ENCODE measurements at places on chromosomes 4 and X. TPM values are rescaled to one million over a fixed set of nuclear protein-coding genes. Genes with fewer than 3 reads are reported as not detected.

GRCh38 chr4:122865425-122865824 is 38.8 kb downstream of the FGF2 start:
- H3K4me3 ChIP-seq, result no peak overlapping the region
- H3K4me1 ChIP-seq, result peaks cover 18% of the 10 kb centered on the region
- H3K27ac ChIP-seq, result no peak overlapping the region
- peaks cover 9% of the 10 kb centered on the region for H3K36me3 ChIP-seq

The FRMD7 gene
- not detected for total RNA-seq

GRCh38 chr4:188869581-188869980 is 730.3 kb downstream of the TRIML1 start:
- no peaks in the 10 kb centered on the region for H3K36me3 ChIP-seq
- no peaks in the 10 kb centered on the region for H3K27me3 ChIP-seq
- no peak for DNase-seq
- no peak overlapping the region for H3K4me3 ChIP-seq

GRCh38 chr4:153154007-153154975 is 50.0 kb upstream of the TRIM2 start:
- no peak for DNase-seq
- peaks cover 85% of the 10 kb centered on the region for H3K27me3 ChIP-seq

DNA sequence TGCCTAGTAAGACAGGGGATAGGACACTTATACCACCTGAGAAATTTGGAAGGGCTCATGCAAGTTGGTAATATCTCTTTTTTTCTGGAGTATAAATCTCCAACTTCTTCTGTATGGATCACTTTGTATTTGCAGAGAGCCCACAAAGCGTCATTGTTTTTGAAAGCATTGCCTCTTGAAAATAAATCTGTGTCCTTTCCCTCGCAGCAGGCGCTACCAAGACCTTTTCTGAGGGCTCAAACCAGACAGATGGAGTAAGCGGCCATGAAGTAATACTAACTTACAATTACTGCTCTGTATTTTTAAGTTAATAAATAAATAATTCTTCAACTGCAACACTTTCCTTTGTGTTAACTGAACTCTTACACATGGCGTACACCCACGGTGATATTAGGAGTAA is 56.0 kb upstream of the FBXW7 start:
- H3K27me3 ChIP-seq, result peaks cover 9% of the 10 kb centered on the region
- no peak overlapping the region for H3K27ac ChIP-seq
- no peak for DNase-seq
- H3K4me1 ChIP-seq, result peaks cover 14% of the 10 kb centered on the region

The ZNF157 gene
- total RNA-seq, result 1.4 TPM

- no peak overlapping the region for H3K4me3 ChIP-seq
- H3K36me3 ChIP-seq, result no peaks in the 10 kb centered on the region
- DNase-seq, result no peak
- no peak overlapping the region for H3K27ac ChIP-seq
- no peaks in the 10 kb centered on the region for H3K4me1 ChIP-seq
Measured at GRCh38 chrX:13110433-13111324, 66.3 kb upstream of the FAM9C start.

The LYAR gene
- 49.0 TPM for total RNA-seq

The RBM41 gene
- total RNA-seq, result 16.6 TPM

DNA sequence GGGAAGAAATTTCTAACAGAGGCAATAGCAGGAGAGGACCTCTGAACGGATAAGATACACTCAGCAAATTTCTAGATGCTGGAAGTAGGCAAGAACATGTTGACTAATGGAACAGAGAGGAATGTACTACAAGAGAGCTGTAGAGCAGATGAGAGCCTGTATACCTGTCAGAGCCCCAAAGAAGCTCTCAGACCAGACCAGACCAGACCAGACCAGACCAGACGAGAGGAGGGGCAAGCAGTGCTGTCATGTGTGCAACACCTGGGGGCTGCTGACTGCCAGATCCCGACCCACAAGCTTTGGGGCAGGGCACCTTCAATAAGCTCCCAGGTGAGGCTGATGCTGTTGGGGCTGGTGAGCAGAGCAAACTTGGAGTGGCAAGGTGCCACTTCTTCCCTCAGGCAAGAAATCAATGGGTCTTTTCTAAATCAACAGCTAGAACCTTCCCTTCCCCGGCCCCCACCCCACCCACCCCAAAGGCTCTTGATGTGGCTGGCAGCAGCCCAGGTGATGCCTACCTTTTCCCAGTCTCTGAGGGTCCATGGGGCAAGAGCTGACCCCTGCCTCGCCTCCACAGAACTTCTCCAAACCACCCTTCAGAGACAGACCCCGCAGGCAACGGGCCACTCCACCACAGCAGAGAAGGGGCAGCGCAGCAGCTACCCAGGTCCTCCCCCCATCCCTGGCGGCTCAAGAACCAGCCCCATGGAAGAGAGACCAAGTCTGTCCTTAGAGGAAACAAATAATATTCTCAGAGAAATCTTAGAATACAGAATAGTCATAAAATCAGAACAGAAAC is 32.7 kb downstream of the MECP2 start:
- no peak overlapping the region for H3K4me3 ChIP-seq
- no peak for DNase-seq

DNA sequence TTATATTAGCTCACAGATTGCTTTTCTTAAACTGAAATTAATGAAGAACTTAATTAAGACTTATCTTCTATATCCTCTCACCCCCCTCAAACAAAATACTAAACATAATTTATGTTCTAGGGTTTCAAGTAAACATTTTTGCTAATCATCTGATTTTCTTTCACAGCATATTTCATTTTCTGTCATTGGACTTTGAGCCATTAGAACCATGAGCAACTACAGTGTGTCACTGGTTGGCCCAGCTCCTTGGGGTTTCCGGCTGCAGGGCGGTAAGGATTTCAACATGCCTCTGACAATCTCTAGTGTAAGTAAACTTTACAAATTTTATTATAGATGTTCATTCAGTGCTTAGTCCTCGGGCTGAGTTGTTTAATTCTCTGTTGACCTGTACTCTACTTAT is 3.3 kb downstream of the PDLIM5 start:
- peaks cover 54% of the 10 kb centered on the region for H3K4me1 ChIP-seq
- no peaks in the 10 kb centered on the region for H3K36me3 ChIP-seq
- peak overlapping the region; percentile 4 for H3K4me3 ChIP-seq
- no peak overlapping the region for H3K27ac ChIP-seq
- DNase-seq, result no peak

The MTTP gene
- total RNA-seq, result 1.1 TPM

The EOLA2 gene
- 11.2 TPM for total RNA-seq

- H3K27ac ChIP-seq, result no peak overlapping the region
- H3K36me3 ChIP-seq, result no peaks in the 10 kb centered on the region
- H3K4me1 ChIP-seq, result peaks cover 12% of the 10 kb centered on the region
- H3K27me3 ChIP-seq, result no peaks in the 10 kb centered on the region
Measured at GRCh38 chr4:123452616-123453015, 56.0 kb downstream of the SPRY1 start.

The RHOXF2B gene
- total RNA-seq, result not detected

DNA sequence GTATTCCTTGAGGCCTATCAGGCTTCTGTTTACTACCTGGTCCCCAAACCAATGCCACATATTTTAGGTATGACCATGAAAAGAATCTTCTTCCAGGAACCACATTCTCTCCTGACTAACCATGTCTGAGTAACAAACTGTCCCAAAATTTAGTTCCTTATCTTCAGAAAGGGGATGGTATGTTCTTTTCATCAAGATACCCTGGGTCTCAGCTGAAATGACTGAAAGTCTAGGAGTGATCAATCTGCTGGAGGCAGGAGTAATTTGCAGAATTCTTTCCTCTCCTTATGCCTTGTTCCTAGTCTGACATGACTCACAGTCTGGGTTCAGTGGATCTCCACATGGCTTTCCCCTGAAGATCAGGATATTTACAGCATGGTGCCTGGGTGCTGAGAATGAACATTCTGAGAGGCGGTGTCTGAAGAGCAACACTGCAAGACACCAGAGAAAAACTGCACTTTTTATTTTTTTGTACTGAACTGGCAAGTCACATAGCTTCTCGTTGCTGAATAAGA is 665.5 kb downstream of the TLL1 start:
- H3K36me3 ChIP-seq, result no peaks in the 10 kb centered on the region
- H3K4me1 ChIP-seq, result no peaks in the 10 kb centered on the region
- no peak for DNase-seq
- H3K27ac ChIP-seq, result no peak overlapping the region
- no peaks in the 10 kb centered on the region for H3K27me3 ChIP-seq

The SYP gene
- 0.07 TPM for total RNA-seq

DNA sequence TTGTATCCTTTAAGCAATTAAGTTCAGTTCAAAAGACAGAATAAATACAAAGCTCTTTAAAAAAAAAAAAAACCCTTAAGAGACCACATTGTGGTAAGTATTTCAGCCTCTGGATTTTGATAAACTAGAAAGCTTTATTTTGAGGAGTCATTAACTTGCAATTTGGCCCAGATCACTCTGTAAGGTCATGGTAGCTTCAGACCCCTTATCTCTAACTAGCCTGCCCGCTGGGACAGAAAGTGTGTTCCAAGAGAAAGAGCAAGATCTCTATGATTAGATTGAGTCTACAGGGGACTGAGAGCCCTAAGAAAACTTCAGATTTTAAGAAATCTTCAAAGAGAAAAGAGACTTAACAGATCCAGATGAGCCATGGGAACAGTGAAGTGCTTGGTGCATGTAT is 45.6 kb downstream of the GALNT7 start:
- H3K27me3 ChIP-seq, result no peaks in the 10 kb centered on the region
- H3K4me1 ChIP-seq, result peaks cover 26% of the 10 kb centered on the region
- no peak overlapping the region for H3K27ac ChIP-seq

The TMEM144 gene
- 2.0 TPM for total RNA-seq

DNA sequence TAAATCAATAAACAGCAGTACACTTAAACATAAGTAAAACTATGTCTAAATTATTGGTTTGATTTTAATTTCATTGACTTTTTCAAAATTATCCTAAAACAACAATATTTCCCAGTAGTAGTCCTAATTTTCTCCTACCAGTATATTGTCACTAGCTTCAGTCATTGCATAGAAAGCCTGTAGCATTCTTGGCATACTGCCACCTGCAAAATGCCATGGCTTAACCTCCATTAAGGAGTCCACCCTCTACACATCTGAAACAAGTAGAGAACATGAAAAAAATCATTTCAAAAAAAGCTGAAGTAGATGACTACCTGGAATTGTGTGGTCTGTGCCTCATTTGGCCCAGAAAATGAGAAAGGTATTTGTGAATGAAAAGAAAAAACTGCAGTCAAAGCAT is 348.5 kb downstream of the INPP4B start:
- no peaks in the 10 kb centered on the region for H3K4me1 ChIP-seq
- H3K27ac ChIP-seq, result no peak overlapping the region
- no peak overlapping the region for H3K4me3 ChIP-seq
- no peaks in the 10 kb centered on the region for H3K36me3 ChIP-seq
- H3K27me3 ChIP-seq, result no peaks in the 10 kb centered on the region

GRCh38 chrX:71615954-71616353 is 2.4 kb downstream of the CXCR3 start:
- DNase-seq, result no peak
- H3K4me3 ChIP-seq, result no peak overlapping the region
- H3K27me3 ChIP-seq, result no peaks in the 10 kb centered on the region
- H3K27ac ChIP-seq, result no peak overlapping the region
- H3K4me1 ChIP-seq, result no peaks in the 10 kb centered on the region

GRCh38 chr4:55475394-55476243 is 71.1 kb downstream of the CLOCK start:
- no peak overlapping the region for H3K27ac ChIP-seq
- H3K4me1 ChIP-seq, result no peaks in the 10 kb centered on the region
- DNase-seq, result no peak
- peaks cover 31% of the 10 kb centered on the region for H3K36me3 ChIP-seq
- no peak overlapping the region for H3K4me3 ChIP-seq

DNA sequence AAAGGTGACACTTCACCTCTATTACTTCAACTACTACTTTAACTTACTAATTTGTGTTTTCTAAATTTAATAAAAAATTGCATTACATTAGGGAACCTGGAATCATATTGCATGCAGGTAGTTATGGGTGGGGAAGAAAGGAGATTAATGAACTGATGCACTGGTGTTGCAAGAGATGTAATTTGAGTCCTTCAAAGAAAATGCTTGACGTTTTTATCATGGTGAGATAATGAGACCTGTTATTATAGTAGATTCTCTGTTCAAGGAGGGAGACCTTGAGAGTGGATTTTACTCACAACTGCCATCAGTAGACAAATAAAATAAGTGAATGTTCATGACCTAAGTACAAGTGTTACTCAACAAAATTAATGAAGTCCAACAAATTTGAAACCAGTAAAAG is 26.4 kb upstream of the MED14 start:
- no peak overlapping the region for H3K4me3 ChIP-seq
- no peak for DNase-seq
- no peaks in the 10 kb centered on the region for H3K4me1 ChIP-seq
- no peak overlapping the region for H3K27ac ChIP-seq
- H3K36me3 ChIP-seq, result no peaks in the 10 kb centered on the region

- H3K27me3 ChIP-seq, result peaks cover 17% of the 10 kb centered on the region
- no peak overlapping the region for H3K27ac ChIP-seq
- no peaks in the 10 kb centered on the region for H3K36me3 ChIP-seq
- H3K4me3 ChIP-seq, result peak overlapping the region; percentile 99
Measured at GRCh38 chr4:159105761-159106243, 2.9 kb downstream of the RAPGEF2 start.

The RTL3 gene
- not detected for total RNA-seq

The NPNT gene
- 0.22 TPM for total RNA-seq

The NSG1 gene
- total RNA-seq, result 17.9 TPM

- H3K36me3 ChIP-seq, result no peaks in the 10 kb centered on the region
- no peak overlapping the region for H3K27ac ChIP-seq
- H3K4me3 ChIP-seq, result no peak overlapping the region
- no peak for DNase-seq
Measured at GRCh38 chrX:11535156-11535919, 130.4 kb downstream of the ARHGAP6 start.

- H3K4me3 ChIP-seq, result no peak overlapping the region
- peaks cover 55% of the 10 kb centered on the region for H3K4me1 ChIP-seq
- H3K27ac ChIP-seq, result no peak overlapping the region
Measured at GRCh38 chr4:112341033-112341432, 43.9 kb downstream of the ALPK1 start.

DNA sequence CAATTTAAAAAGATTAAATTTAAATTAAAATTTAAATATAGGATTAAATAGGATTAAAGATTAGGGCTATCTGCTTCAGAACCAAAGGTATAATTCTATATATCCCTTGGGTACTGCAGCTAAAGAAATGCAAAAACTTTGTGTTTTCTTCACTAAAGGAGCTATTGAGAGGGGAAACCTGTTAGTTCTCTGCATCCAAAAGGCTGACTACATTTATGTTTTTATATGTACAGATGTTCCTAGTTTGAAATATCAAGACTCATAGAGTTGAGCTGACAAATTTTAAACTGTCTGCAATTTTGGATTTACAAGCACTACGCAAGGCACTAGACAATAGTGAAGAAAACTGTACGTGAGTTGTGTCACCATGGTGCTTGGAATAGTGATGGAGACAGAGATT is 95.2 kb downstream of the CEP44 start:
- no peaks in the 10 kb centered on the region for H3K27me3 ChIP-seq
- no peak overlapping the region for H3K27ac ChIP-seq
- no peaks in the 10 kb centered on the region for H3K36me3 ChIP-seq
- no peak for DNase-seq

DNA sequence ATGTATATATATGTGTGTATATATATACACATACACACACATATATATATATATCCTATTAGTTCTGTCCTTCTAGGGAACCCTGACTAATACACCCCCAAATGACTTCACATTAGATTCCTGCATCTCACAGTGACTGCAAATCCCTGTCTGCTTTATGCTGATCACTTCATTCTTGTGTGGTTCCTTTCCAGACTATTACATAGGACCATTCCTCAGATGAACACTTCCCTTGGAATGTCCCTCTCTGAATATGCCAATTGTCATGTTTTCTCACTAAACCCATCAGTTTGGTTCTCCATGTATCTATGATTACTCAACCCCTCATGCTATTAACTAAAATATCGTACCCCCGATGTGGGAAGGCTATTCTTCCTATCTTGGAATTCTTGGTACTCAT is 605.2 kb upstream of the NR3C2 start:
- H3K4me3 ChIP-seq, result no peak overlapping the region
- DNase-seq, result no peak
- peaks cover 5% of the 10 kb centered on the region for H3K4me1 ChIP-seq
- no peaks in the 10 kb centered on the region for H3K36me3 ChIP-seq
- H3K27ac ChIP-seq, result no peak overlapping the region
- H3K27me3 ChIP-seq, result no peaks in the 10 kb centered on the region
